Activated CD8-positive, alpha-beta T cell treated with anti-CD3 and anti-CD28 coated beads, Interleukin-2, amount 10 ng/mL, durations not matched to agents 7 days and 5 days (primary cell): ENCODE measurements at places on chromosomes 12 and 14. TPM values are rescaled to one million over a fixed set of nuclear protein-coding genes. Genes with fewer than 3 reads are reported as not detected.

DNA sequence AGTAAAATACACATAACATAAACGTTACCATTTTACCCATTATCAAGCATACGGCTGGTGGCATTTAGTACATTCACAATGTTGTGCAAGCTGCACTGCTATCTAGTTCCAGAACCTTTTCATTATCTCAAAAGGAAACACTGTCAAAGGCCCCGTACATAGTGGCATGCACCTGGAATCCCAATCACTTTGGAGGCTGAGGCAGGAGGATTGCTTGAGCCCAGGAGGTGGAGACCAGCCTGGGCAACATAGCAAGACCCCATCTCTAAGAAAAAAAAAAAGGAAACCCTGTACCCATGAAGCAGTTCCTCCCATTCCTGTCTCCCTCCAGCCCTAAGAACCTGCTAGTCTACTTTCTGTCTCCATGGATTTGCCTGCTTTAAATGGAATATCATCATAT lies 7.4 kb upstream of the HVCN1 start:
- no peaks in the 10 kb centered on the region for H3K36me3 ChIP-seq
- H3K27ac ChIP-seq: no peak overlapping the region
- no peak overlapping the region for H3K4me3 ChIP-seq
- no peaks in the 10 kb centered on the region for H3K27me3 ChIP-seq

DNA sequence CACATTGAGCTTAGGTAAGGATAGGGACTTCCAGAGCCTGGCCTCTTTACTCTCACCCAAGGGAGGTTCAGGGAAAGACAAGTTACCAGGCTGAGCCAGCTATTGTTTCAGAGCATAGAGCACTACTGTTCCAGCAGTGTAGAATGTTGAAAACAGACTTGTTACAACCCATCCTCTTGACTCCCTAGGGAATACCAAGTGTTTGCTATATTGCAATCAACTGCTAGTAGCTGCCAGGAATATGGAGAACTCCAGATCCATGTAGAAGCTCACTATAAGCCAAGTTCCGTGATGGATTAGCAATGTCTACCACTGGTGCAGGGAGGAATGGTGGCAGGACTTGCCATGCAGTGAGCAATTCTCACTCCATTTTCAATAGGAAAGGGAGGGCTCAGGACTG lies 199.8 kb upstream of the RBM19 start:
- H3K27me3 ChIP-seq: no peaks in the 10 kb centered on the region
- no peak overlapping the region for H3K4me3 ChIP-seq
- H3K36me3 ChIP-seq: no peaks in the 10 kb centered on the region
- no peaks in the 10 kb centered on the region for H3K4me1 ChIP-seq

- no peak overlapping the region for H3K27ac ChIP-seq
- no peaks in the 10 kb centered on the region for H3K36me3 ChIP-seq
- no peaks in the 10 kb centered on the region for H3K27me3 ChIP-seq
- no peak for DNase-seq
Measured at GRCh38 chr14:96512122-96512521, 9.9 kb downstream of the PAPOLA start.

- H3K4me1 ChIP-seq: no peaks in the 10 kb centered on the region
- no peaks in the 10 kb centered on the region for H3K27me3 ChIP-seq
- DNase-seq: no peak
Measured at GRCh38 chr12:129052373-129052772, 199.1 kb downstream of the GLT1D1 start.

Gene RTL1
- not detected for total RNA-seq

Gene SLC6A12
- total RNA-seq: not detected
